Stimulated activated CD8-positive, alpha-beta memory T cell treated with anti-CD3 and anti-CD28 coated beads, Interleukin-15, amount 100 ng/mL, for 48 hours (primary cell): ENCODE measurements at places on chromosomes 5 and 9.

- DNase-seq, result no peak
Measured at GRCh38 chr9:6239048-6239461, 23.4 kb downstream of the IL33 start.

DNA sequence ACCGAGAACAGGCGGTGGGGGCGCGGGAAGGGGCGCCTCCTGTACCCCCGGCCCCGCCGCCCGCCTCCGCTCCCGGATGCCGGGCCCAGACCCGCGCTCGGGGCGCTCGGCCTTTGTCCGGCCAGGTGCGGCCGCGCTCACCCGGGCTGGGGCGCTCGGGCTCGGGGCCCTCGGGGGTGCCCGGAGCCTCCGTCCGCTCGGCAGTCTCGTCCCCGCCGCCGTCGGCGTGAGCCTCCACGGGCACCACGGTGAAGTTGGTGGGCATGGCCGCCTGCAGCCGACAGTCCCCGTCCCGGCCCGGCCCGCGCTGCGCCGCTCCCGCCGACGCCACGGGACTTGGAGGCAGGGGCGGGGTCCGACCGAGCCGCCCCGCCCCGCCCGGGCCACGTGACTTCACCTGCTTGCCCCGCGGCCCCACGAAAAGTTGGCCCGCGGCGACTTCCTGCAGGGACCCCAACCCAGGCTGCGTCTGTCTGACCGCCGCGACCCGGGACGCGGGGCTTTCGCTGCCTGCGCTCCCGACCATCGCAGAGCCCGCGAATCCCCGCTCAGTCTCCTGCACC, at the start of gene SLC12A7:
SLC12A7 (minus strand) TSS at position 337 of the 563 bp plus-strand sequence; CDS start at position 265, 72 bp downstream.
- peak; percentile 49 for DNase-seq

DNA sequence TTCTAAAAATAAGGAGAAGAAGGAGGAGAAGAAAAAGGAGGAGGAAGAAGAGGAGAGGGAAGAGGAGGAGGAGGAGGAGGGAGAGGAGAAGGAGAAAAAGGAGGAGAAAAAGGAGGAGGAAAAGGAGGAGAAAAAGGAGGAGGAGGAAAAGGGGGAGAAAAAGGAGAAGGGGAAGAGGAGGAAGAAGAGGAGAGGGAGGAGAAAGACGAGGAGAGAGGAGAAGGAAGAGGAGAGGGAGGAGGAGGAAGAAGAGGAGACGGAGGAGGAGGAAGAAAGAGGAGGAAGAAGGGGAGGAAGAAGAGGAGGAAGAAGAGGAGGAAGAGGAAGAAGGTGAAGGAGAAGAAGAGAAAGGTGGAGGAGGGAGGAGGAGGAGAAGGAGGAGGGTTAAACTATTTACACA, 210.2 kb upstream of the TRPM3 start:
- no peak for DNase-seq

- DNase-seq, result no peak
Measured at GRCh38 chr5:136162008-136162407, 29.4 kb downstream of the SMAD5 start.

- DNase-seq, result no peak
Measured at GRCh38 chr5:69078921-69079540, 14.8 kb upstream of the SLC30A5 start.

DNA sequence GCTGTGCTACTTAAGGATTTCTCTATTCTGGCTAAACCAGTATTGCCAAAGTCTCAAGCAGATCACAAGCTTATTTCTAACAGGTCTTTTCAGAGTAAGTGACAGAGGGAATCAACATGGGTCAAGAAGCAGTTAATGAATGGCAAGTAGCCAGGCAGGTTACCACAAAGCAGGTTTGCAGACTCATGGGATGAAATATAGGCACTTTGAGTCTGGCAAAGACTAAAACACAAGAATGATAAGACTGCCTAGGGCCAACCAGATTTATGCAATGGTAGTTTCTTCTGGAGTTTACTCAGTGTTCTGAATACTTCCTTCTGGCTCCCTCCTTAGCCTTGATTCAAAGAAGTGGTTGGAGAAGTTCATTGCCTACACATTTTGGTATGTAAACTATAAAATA, 3.6 kb downstream of the HMGCS1 start:
- no peak for DNase-seq

GRCh38 chr5:538801-539468, 14.7 kb upstream of the SLC9A3 start:
- DNase-seq, result no peak

GRCh38 chr9:125472926-125473701, 211.5 kb downstream of the GAPVD1 start:
- DNase-seq, result no peak

DNA sequence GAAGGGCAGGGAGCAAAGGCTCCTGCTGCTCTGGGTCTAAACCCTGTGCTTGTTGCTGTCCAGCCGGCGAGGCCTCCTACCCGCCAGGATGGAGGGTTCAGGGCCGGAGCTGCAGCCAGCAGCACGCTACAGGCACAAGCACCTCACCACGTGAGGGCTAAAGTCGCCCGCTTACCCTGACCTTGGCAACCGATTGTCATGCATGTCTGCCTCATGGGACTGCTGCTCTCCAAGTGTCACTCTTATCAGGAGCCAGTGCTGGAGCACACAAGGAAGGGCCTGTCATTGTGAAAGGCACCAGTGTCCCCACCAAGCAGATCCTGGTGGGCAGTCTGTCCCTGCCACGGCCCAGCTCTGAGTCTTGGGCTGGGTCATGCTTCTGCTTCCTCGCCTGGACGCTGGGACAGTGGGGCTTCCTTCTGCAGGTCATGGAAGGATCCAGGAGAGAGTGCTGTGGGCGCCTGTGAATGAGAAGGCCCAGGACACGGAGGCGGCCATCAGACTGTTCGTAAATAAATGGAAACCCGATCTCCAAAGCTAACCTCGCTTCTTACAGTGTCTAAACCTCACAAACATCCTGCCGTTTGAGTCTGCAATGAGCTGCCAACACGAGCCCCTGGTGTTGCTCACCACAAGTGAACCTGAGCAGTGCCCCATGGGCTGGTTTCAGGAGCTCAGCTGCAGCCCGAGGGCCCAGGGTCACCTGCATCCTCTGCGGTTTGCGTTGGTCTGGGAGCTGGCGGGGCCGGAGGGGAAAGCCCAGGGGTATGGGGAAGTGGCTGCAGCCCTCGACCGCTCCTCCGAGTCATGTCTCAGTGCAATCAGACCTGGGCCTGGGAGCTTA, 58.2 kb upstream of the RXRA start:
- no peak for DNase-seq

- DNase-seq, result no peak
Measured at GRCh38 chr9:136722093-136722968, 10.0 kb downstream of the DIPK1B start.

DNA sequence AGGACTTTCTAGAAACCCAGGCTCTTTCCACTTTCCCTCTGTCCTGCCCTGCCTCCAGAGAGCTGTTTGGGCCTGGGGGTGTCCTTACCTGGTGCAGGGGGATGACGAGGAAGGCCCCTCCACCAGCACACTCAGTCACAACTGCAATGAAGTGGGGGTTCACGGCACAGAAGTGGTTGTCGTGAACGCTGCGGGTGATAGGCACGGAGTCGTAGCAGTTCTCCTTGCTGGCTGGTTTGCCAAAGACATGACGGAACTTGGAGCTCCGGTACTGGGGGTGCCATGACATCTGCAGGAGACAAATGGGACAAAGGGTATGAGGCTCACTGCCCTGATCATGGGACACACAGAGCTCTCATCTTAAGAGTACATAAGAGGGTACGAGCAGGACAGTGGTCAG, 35.1 kb downstream of the CORO2A start:
- no peak for DNase-seq

DNA sequence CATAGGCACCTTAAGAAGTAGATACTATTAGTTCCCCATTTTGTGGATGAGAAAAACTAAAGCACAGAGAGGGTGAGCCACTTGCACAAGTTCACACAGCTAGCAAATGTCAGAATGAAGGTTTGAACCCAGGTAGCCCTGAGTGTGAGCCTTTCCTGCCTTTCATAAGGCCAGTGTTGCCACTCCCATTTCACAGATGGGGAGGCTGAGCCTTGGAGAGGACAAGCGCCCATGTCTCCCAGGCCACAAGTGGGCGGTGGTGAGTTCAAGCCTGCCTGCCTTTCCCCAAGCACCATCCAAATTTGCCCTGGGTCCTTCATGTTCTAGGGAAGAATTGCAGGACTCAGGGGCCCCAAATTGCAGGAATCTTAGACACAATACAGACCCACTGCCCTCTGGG, 50.6 kb downstream of the LHX2 start:
- DNase-seq, result no peak

- no peak for DNase-seq
Measured at GRCh38 chr5:118592229-118593002, 395.9 kb downstream of the DTWD2 start.

DNA sequence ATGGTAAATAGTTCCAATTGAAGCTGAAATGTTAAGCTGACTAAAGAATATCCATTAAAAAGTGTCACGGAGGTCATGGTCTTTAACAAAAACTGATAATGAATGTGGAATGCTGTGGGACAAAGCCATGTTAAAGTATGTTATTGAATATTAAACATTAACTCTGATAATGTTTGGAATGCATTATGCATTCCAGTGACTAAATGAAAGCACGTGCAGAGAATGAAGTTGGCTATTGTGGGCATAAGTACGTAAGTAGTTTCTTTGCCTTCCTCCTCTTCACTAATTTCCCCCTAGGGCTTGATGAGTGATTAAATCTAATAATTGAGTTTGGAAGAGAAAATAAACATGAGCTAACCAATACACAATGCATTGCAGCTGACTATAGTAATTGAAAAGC, 640.4 kb upstream of the CDH10 start:
- DNase-seq, result no peak

DNA sequence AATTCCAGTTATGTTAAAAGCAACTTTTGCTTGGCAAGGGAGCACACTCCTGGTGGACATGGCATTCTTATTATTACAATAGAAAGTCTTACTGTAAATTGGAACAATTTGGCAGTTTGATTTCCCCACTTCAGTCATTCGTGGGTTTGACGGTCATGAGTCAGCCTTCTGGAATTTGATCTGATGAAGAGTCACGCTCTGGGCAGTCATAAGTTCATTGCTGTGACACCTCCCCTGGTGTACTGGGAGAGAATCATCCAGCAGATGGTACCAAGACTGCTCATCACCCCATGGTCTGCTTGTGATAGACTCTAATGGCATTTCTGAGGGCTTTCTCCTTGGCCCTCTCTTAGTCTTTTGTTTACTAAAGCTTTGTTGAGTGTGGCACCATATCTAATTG, 53.8 kb downstream of the GLRA1 start:
- DNase-seq, result no peak

GRCh38 chr9:138096519-138096845, 218.9 kb downstream of the CACNA1B start:
- DNase-seq, result no peak

GRCh38 chr9:2729003-2729402, 11.7 kb downstream of the KCNV2 start:
- DNase-seq, result no peak

GRCh38 chr5:163108351-163108750, 329.0 kb upstream of the CCNG1 start:
- DNase-seq, result no peak

GRCh38 chr9:14323083-14323971, 9.4 kb upstream of the NFIB start:
- DNase-seq, result no peak

- DNase-seq, result no peak
Measured at GRCh38 chr5:140165101-140165922, 9.7 kb upstream of the CYSTM1 start.

DNA sequence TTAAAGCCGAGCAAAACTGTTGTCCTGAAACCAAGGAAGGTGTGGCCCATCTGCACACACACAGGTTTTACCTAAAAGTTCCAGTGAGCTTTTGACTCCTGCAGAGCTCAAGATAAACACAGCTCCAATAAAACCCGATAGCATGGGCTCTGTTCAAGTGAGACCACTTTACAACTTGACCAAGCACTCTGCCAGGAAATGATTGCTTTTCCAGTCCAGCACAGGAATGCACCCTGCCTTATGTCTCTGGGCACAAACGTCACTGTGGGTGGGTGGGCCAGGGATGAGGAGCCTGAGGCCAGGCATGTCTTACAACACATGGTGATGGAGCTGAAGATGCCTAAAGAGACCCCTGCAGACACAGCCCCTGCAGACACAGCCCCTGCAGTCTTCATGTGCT, 115.3 kb downstream of the ROR2 start:
- DNase-seq, result no peak

GRCh38 chr9:17894501-17895160, 315.8 kb downstream of the SH3GL2 start:
- no peak for DNase-seq

GRCh38 chr5:31133488-31133887, 60.0 kb upstream of the CDH6 start:
- no peak for DNase-seq

DNA sequence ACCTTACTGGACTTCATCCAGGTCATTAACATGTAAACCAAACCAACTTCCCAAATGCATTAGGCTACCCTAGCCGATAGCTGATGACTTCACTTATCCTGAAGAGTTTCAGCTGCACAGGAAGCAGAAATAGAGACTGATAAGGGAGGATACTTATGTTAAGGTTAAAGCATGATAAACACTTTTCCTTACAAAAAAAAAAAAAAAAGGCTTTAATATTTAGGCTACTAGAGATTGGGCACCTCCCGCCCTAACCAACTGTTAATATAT, 1.6 kb upstream of the MEF2C start:
- DNase-seq, result no peak

GRCh38 chr5:56638061-56638621, 177.2 kb upstream of the MAP3K1 start:
- no peak for DNase-seq

- DNase-seq, result no peak
Measured at GRCh38 chr9:85917756-85918155, 23.2 kb upstream of the NAA35 start.

DNA sequence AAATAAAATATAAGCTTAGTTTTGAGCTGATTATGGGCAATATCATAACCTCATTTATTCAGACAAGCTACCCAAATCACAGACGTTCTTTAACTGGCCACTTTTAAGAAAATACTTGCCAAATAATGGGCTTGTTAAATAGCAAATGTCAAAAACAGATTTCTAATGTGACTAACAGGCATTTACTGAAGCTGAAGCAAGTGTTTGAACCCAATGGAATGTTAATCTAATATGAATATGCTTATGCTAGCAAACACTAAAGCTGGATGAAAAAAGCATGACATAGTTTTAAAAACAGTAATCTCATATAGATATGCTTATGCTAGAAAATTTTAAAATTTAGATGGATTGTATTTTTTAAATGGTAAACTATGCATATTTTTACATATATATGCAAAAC, 411.6 kb upstream of the PTGER4 start:
- DNase-seq, result no peak

DNA sequence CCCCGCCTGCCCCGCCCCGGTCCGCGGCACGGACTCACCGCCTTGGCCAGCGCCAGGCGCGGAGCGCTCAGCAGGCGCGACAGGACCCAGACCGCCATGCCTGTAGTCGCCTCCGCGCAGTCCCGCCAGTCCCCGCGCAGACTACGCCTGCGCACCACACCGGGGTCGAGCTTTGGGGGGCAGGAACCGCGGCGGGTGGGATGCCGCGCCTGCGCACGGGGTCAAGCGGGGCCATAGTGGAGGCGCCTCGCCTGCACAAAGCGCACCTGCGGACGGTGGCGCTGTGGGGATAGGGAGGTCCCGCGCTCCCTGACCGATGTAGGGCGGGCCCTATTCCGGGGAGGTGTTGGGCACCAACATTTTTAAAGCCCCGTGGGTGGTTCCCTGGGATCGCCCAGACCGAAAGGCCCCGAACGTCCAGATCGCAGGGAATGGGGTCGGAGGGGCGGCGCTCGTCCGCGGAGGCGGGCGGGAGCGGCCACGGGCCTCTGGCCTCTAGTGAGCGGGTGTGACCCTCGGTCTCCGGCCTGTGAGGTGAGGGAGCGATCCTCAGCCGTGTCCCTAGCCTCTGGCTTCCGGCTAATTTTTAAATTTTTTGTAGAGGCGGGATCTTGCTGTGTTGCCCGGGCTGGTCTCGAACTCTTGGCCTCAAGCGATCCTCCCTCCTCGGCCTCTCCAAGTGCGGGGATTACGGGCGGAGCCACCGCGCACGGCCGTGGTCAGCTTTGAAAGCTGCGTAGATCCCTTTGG, 70.8 kb upstream of the LPCAT1 start:
- peak; percentile 88 for DNase-seq
